ENCODE measurements at places on chromosomes 2 and 18. TPM values are rescaled to one million over a fixed set of nuclear protein-coding genes. Genes with fewer than 3 reads are reported as not detected.

DNA sequence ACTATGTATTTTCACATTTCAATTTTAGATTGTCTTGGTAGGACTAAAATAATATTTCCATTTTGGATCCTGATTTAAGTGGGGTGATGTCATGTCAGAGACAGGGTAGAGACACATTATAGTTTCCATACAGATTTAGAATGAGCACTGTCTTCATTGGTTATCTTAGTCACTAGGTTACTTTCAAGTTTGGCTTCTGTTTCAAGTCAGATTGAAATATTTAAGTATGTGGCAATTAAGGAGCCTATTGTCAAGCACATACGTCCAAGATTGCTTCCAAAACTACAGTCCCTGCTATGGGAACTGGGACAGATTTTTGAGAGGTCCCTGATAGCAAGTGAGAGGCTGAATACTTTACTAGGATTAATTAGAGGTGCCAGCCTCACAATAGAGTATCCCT lies 89.2 kb upstream of the FAM117B start:
- DNase-seq: no peak

The MYCN gene
- not detected for total RNA-seq

The DES gene
- 2,323 TPM for total RNA-seq

The FAM237A gene
- not detected for total RNA-seq

All from uterus (tissue), 4 donors.